ENCODE measurements at places on chromosomes 3 and 15. TPM values are rescaled to one million over a fixed set of nuclear protein-coding genes. Genes with fewer than 3 reads are reported as not detected.

DNA sequence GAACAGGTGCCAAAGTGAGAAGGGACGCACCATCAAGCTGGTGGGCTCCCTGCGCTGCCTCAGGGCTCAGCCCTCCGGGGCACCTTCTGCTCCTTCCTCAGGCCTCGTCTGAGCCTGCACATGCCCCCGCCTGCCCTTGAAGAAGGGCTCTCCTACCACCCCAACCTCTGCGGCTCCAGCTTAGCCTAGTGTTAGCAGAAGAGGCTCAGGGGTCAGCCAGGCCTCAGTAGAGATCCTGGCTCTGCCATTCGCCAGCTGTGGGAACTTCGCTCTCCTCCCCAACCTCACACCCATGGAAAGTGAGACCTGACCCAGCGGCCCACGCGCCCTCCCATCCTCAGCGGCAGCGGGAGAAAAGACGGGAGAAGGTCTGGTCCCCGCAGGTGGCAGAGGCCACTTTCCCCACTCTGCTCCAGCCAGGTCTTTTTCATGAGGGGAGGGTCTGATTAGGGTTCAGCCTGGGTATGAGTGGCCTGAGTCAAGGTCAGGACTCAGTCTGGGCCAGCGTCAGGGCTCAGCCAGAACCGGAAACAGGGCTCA, 8.2 kb downstream of the GRIP2 start:
- no peak overlapping the region for H3K4me3 ChIP-seq
- peaks cover 12% of the 10 kb centered on the region for H3K27me3 ChIP-seq
- H3K4me1 ChIP-seq: no peaks in the 10 kb centered on the region
- no peak for DNase-seq
- no peak overlapping the region for H3K27ac ChIP-seq
- no peaks in the 10 kb centered on the region for H3K36me3 ChIP-seq

DNA sequence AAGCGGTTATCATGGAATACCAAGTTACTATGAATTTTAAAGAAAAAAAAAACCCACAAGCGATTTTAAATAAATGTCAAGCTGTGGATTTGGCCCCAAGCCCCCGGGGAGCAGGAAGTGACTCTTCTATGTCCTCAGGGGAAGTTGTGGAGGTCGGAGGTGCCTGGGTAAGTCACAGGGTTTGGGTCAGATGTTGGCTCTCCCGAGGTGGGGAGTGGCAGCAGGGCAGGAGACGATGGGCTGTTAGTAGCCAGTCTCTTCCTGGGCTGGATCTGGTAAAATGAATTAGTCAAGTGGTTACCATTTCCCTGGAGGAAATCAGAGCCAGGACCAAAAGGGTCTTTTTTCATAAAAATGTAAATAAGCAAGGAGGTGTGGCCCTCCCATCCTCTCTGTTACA, 316.7 kb downstream of the TLE3 start:
- DNase-seq: peak; percentile 16
- H3K27ac ChIP-seq: no peak overlapping the region
- peaks cover 4% of the 10 kb centered on the region for H3K36me3 ChIP-seq
- no peak overlapping the region for H3K4me3 ChIP-seq
- H3K27me3 ChIP-seq: peaks cover 29% of the 10 kb centered on the region
- H3K4me1 ChIP-seq: peaks cover 34% of the 10 kb centered on the region

DNA sequence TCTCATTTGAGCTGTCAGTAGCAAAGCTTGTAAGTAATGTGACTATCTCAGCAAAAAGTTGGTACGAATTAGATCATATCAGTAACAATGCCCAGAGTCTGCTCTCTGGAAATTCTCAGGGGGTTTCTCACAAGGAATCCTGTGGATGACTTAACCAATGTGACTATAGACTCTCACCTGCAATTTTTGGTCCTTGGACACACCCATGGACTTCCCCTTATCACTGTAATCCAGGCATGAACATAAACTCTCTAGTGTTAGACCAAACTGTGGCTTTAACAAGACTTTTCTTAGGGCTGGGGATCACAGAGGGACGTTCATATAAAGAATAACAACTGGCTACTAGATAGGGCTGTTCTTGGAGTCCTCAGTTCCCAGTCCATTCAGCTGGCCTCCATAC, 3.9 kb upstream of the ZNF80 start:
- H3K27ac ChIP-seq: no peak overlapping the region
- no peaks in the 10 kb centered on the region for H3K27me3 ChIP-seq
- H3K4me3 ChIP-seq: no peak overlapping the region
- peaks cover 32% of the 10 kb centered on the region for H3K4me1 ChIP-seq
- DNase-seq: no peak

DNA sequence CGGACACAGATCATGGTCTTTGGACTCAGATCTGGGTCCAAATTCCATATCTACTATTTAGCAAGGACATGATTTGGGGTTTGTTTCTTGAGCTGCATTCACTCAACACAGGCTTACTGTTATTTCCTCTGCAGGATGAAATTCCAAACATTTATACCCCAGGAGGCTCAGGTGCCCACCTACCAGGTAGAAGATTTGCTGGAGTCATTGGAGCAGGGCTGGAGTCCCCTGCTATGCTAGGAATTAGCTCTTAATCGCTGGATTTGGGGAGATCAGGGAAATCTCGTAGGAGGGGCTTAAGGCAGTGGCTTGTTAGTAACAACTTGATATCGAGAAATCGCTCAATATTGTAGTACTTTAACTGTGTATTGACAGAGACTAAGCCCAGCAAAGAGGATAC, 193.0 kb downstream of the IL20RB start:
- H3K27ac ChIP-seq: no peak overlapping the region
- no peaks in the 10 kb centered on the region for H3K36me3 ChIP-seq
- peaks cover 5% of the 10 kb centered on the region for H3K27me3 ChIP-seq
- H3K4me1 ChIP-seq: no peaks in the 10 kb centered on the region

DNA sequence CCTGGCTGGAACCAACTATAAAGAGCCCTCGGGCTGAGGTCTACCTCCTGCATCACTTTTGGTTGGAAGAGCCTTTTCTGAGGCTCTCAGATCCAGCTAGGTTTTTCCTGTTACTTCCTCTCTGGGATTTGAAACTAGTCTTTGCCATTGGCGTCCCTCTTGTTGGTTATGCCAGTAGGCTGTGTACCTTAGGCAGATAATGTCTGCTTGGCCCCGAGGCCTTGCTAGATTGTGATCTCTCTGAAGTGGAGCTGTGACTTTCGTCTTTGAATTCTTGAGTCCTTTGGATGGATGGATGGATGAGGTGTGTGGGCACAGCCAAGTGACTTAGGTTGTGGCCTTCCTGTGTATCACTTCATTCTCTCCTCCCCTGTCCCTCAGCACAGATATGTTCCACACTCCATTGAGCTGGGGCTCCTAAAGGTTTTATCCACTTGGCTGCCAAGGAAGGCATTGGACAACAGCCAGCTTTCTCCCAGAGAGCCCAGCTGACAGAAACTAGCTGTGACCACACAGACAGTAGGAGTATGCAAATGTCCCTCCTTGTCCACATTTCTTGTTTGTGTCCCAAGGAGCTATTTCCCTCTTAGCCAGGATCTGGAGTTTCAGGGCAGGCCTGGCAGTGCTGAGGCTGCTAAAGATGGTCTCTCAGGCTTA, 7.9 kb upstream of the DNAJC17 start:
- no peak for DNase-seq
- no peaks in the 10 kb centered on the region for H3K27me3 ChIP-seq
- H3K36me3 ChIP-seq: peaks cover 23% of the 10 kb centered on the region
- H3K4me3 ChIP-seq: no peak overlapping the region

DNA sequence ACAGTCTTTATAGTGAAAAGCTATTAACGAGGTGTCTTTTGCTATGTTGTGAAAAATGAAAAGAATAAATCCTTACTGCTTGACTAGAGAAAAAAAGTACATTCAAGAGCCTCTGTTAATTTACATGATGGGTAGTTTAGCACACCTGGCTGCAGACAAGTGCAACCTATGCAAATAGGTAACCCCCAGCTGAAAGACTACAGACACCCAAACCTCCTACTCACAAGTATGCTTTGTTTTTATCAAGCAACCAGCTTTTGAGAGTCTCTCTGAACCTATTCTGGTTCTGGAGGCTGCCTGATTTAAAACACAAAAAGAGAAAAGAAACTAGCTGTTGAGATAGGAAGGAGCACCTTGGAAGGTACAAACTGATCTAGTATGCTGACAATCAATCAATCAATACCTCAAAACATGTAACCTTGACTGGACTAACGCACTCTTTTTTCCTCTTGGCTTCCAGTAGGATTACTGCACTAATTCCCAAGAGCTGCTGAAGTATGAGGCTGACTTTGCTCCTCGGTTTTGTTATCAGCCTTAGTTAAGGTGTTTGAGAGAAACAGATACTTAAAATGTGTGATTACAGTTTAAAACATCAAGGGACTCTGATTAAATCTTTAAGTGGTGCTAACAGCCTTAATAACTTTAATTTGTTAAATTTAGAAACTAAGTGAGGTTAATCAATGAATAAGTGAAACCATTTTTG, 63.6 kb downstream of the OSBPL10 start:
- no peaks in the 10 kb centered on the region for H3K27me3 ChIP-seq
- DNase-seq: no peak

DNA sequence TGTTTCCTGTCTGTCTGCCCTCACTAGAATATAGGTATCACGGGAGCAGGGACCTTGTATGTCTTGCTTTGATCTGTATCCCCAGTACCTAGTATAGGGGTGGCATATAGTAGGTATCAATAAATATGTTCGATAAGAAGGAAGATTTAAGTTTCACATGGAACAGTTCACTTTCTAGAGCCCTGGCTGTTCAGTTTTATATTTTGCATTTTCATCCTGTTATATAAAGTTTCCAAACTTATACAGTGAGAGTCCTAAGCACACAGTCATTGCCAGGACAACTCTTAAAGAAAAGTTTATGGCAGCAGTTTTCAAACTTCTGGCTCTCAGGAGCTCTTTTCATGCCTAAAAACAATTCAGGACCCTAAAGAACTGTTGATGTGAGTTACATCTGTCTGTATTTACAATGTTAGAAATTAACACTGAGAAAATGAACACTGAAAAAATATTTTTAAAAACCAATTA, 13.4 kb downstream of the ITPR1 start:
- H3K27ac ChIP-seq: peak overlapping the region; percentile 2
- peaks cover 30% of the 10 kb centered on the region for H3K36me3 ChIP-seq
- H3K27me3 ChIP-seq: no peaks in the 10 kb centered on the region
- peaks cover 55% of the 10 kb centered on the region for H3K4me1 ChIP-seq
- DNase-seq: no peak
- H3K4me3 ChIP-seq: no peak overlapping the region

GRCh38 chr3:124699051-124699450, 31.2 kb upstream of the UMPS start:
- H3K4me1 ChIP-seq: no peaks in the 10 kb centered on the region
- H3K27ac ChIP-seq: no peak overlapping the region
- H3K27me3 ChIP-seq: peaks cover 38% of the 10 kb centered on the region
- H3K4me3 ChIP-seq: no peak overlapping the region
- no peak for DNase-seq

GRCh38 chr3:124557433-124558232, 172.6 kb upstream of the UMPS start:
- no peak for DNase-seq
- H3K4me3 ChIP-seq: no peak overlapping the region
- H3K36me3 ChIP-seq: no peaks in the 10 kb centered on the region
- H3K27me3 ChIP-seq: peaks cover 64% of the 10 kb centered on the region

DNA sequence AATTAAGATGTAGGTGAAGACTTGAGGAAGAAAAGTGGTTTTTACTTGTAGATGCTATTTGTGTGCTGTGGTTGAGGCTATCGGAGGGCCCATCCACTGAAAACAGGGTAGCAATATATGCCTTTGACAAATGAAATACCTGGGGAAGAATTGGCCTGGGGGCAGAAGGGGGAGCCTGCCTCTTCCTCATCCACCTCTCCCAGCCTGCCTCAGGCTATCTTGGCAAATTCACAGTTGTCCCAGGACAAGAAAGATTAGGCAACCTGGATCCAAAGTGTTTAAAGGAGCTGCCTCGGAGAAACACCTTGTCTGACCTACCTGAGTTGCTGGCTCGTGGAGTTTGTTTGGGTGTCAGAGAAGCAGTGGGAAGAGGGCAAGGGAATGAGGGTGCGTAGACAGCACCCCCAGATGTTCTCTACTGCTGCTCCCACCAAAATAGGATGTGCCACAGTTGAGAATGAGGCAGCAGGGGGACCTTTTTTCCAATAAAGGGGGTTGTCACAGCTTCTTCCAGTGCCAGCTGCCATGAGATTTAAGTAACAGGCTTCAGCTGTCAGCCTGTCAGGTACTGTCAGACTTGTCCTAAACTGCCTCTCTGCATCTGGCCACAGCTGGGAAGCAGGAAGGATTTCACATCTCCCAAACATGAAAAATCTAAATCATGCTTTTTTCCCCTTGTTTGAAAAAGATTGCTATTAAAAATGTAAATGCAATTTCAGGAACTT, 9.2 kb downstream of the PLEKHO2 start:
- no peaks in the 10 kb centered on the region for H3K27me3 ChIP-seq
- no peak overlapping the region for H3K4me3 ChIP-seq
- DNase-seq: no peak
- no peak overlapping the region for H3K27ac ChIP-seq

GRCh38 chr3:11187681-11188080, 33.4 kb downstream of the HRH1 start:
- H3K27ac ChIP-seq: no peak overlapping the region
- H3K4me3 ChIP-seq: no peak overlapping the region
- H3K36me3 ChIP-seq: no peaks in the 10 kb centered on the region
- H3K27me3 ChIP-seq: peaks cover 16% of the 10 kb centered on the region
- no peaks in the 10 kb centered on the region for H3K4me1 ChIP-seq
- DNase-seq: no peak

- H3K27me3 ChIP-seq: peaks cover 29% of the 10 kb centered on the region
- H3K27ac ChIP-seq: no peak overlapping the region
- peaks cover 21% of the 10 kb centered on the region for H3K4me1 ChIP-seq
- H3K36me3 ChIP-seq: no peaks in the 10 kb centered on the region
- no peak for DNase-seq
These were observed 17.5 kb downstream of the SLC12A8 start for GRCh38 chr3:125194849-125195601.

DNA sequence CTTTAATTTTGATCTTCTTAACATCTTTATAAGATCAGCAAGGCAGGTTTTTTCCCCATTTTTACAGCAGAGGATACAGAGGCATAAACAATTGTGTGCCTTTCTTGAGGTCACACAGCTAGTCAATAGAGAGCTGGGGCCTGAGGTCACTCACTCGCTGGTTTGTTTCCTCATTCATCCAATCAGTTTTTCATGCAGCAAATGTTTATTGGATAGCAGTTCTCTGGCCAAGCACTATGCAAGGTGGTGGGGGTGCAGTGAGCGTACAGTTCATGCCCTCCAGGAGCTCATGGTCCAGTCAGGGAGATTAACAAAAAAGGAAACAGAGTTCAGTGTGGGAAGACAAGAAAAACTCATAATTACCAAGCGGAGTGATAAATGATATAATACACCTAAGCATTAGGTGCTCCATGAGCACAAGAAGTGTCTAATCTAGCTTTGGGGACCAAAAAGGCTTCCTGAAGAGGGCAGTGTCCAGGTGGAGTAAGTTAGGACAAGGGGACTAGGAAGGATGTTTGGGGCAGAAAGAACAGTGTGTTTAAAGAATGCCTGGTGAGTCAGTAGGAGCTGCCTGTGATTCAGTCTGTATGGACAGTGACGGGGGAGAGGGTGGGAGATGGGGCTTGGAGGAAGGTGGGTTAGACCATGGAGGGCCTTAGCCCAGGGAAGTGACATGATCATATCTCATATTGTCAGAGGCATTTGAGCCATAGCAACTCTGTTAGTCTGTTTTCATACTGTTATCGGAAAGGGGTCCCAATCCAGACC, 29.3 kb downstream of the MAP2K5 start:
- DNase-seq: no peak
- no peaks in the 10 kb centered on the region for H3K27me3 ChIP-seq
- H3K4me3 ChIP-seq: no peak overlapping the region
- H3K36me3 ChIP-seq: peaks cover 5% of the 10 kb centered on the region
- H3K4me1 ChIP-seq: peaks cover 3% of the 10 kb centered on the region

The GOLGA8T gene
- 1.3 TPM for total RNA-seq

The PIGZ gene
- 0.81 TPM for total RNA-seq

The CISH gene
- 394 TPM for total RNA-seq

The GCSAM gene
- 5.6 TPM for total RNA-seq

The HYAL1 gene
- total RNA-seq: 0.16 TPM

The ROBO2 gene
- total RNA-seq: not detected

The SLC2A2 gene
- total RNA-seq: not detected

The MITF gene
- not detected for total RNA-seq

Measured in activated CD8-positive, alpha-beta T cell treated with anti-CD3 and anti-CD28 coated beads, Interleukin-2, amount 10 ng/mL, durations not matched to agents 7 days and 5 days (primary cell).